ENCODE measurements at places on chromosomes 16 and 17.
A peak's percentile ranks its signal among the peaks of the same experiment; 100 is the strongest.

DNA sequence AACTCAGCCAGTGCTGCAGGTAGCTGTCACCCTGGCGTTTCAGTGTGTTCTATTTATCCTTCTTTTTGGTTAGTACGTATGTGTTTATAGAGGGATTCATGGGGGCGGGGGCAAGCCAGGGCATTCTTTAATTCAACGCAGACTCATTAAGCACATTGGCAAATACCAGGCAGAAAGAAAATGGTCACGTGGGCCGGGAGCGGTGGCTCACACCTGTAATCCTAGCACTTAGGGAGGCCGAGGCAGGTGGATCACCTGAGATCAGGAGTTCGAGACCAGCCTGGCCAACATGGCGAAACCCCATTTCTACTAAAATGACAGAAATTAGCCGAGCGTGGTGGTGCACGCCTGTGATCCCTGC is 69.1 kb downstream of the HAPSTR1 start:
- H3K4me3 ChIP-seq = no peak overlapping the region
- no peak for DNase-seq
- H3K27me3 ChIP-seq = peaks cover 10% of the 10 kb centered on the region
- H3K4me1 ChIP-seq = no peaks in the 10 kb centered on the region

- no peak for DNase-seq
- no peak overlapping the region for H3K4me3 ChIP-seq
- no peak overlapping the region for H3K27ac ChIP-seq
- H3K4me1 ChIP-seq = peaks cover 8% of the 10 kb centered on the region
- peaks cover 5% of the 10 kb centered on the region for H3K36me3 ChIP-seq
- H3K27me3 ChIP-seq = no peaks in the 10 kb centered on the region
Measured at GRCh38 chr17:75498039-75498725, 17.2 kb downstream of the CASKIN2 start.

- H3K27me3 ChIP-seq = peaks cover 23% of the 10 kb centered on the region
- DNase-seq = peak; percentile 93
- H3K4me3 ChIP-seq = peak within 1 kb of the TSS; percentile 91
Measured at GRCh38 chr17:21126645-21127508, at the start of gene DHRS7B. TSS of gene DHRS7B (plus strand) at chr17:21126964. CDS start at chr17:21126972, 8 bp downstream.

- peaks cover 9% of the 10 kb centered on the region for H3K4me1 ChIP-seq
- no peak for DNase-seq
- peaks cover 18% of the 10 kb centered on the region for H3K36me3 ChIP-seq
- no peak overlapping the region for H3K4me3 ChIP-seq
Measured at GRCh38 chr17:7462474-7463371, 16.7 kb downstream of the ZBTB4 start.

- no peak for DNase-seq
- H3K4me3 ChIP-seq = no peak overlapping the region
- peaks cover 10% of the 10 kb centered on the region for H3K36me3 ChIP-seq
- peak overlapping the region; percentile 74 for H3K27ac ChIP-seq
- no peaks in the 10 kb centered on the region for H3K27me3 ChIP-seq
Measured at GRCh38 chr16:72996291-72997062, 51.5 kb downstream of the ZFHX3 start.

Data from mesothelial cell of epicardium (in vitro differentiated cells).